Gastrocnemius medialis (tissue), 4 donors: ENCODE measurements at places on chromosomes 3 and 15.
A peak's percentile ranks its signal among the peaks of the same experiment; 100 is the strongest.

DNA sequence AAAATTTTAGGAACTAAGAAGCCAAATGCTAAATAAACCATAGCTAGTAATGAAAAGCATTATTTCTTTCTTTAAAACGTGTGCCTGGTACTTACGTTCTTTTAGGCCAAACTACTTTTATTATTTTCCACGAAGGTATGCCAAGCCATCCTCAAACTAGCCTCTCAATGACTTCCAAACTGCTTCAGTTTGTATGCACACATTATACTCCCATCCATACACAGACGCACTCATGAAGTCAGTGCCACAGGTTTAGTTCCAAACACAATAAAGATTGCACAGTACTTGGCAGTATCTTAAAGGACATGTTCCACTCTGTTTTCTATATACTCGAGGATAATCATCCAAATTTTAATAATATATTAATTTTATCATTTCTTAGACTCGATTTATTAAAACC, 609.2 kb upstream of the ZNF385D start:
- no peak for DNase-seq

DNA sequence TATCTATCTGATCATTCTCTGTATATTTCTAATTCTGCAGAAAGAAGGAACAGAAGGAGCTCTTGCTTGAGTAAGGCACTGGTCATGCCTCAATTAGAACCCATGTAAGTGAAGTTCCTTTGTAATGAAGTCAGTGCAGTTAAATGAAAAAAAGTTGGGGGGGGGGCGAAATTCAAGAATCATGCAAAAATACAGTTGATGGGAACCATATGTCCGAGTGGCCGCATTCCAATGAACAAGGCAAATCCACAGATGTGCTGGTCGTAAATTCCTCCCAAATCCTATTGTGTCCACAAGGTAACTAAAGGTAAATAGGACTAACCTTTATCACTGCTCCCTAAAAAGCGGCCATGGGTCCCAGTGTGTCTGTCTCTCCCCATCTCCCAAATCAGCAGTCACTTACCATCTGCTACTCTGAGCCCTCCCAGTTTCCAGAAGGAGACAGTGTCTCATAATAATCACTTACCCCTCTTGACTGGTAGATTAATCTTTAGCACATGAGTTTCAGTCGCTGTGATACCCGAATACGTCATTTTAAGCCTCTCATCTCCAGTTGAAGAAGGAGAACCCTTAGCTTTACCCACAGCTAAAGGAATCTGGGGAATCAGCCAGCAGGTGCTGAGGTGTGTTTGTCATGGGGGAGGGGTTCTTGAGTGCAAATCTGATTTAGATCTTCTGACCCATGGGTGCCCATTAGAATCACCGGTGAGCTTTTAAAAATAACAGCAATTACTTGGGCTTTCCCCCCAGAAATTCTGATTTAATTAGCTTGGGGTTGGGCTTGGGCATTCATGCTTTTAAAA, 56.3 kb upstream of the EPHB3 start:
- no peak for DNase-seq

GRCh38 chr15:99425657-99426301, 140.0 kb upstream of the MEF2A start:
- no peak for DNase-seq

GRCh38 chr3:49717211-49717958, 2.1 kb downstream of the AMIGO3 start:
- peak; percentile 13 for DNase-seq

- DNase-seq = peak; percentile 72
Measured at GRCh38 chr3:130849091-130849552, 44.8 kb upstream of the ATP2C1 start.

GRCh38 chr3:46089237-46090011, 62.1 kb upstream of the XCR1 start:
- peak; percentile 41 for DNase-seq

GRCh38 chr3:190385731-190386688, 2.0 kb upstream of the CLDN16 start:
- no peak for DNase-seq

- no peak for DNase-seq
Measured at GRCh38 chr3:30510596-30510995, 95.8 kb upstream of the TGFBR2 start.

DNA sequence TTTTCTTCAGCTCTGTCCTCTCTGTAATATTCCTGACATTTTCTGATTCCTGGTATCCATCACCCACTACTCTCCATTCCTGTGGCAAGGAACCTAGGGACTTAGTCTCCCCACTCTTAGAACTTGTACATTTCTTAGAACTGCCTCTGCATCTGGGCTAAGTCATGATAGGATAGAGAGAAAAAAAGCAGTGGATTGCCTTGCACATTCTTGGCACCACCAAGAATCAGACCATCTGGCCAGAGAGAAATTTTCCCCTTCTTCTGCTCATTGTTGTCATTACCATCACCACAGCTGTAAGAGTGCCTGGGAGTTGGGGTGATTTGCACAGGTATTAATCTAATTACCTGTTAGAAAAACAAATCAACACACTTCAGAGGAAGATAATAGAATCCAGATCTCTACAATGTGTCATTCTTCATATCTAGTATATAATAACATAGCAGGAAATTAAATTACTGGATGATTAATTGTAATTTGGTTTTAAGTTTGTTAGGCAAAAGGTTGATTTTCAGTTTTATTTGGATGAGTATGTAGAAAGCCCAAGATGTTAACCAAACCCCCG, 264.8 kb upstream of the ZPLD1 start:
- DNase-seq = no peak

- DNase-seq = no peak
Measured at GRCh38 chr3:87900061-87900460, 158.7 kb downstream of the CGGBP1 start.

- peak; percentile 15 for DNase-seq
Measured at GRCh38 chr3:134372396-134373270, 1.6 kb downstream of the AMOTL2 start.

DNA sequence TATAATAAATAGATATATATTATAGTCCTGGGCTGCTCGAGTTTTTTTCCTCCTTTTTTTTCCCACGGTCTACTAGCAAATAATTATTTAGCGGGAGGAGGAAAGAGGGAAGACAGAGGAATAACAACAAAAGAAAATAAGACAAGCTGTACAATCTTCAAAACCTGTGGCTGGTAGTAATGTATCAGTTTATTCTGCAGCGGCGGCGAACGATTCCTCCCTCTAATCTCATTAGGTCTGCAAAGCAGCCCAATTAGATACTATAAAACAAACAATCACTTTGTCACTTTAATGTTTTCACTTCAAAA, 390 bp upstream of the TLE3 start:
- no peak for DNase-seq

- no peak for DNase-seq
Measured at GRCh38 chr3:42052484-42053351, 38.4 kb upstream of the TRAK1 start.

- no peak for DNase-seq
Measured at GRCh38 chr15:60551147-60551780, 72.3 kb upstream of the ICE2 start.

DNA sequence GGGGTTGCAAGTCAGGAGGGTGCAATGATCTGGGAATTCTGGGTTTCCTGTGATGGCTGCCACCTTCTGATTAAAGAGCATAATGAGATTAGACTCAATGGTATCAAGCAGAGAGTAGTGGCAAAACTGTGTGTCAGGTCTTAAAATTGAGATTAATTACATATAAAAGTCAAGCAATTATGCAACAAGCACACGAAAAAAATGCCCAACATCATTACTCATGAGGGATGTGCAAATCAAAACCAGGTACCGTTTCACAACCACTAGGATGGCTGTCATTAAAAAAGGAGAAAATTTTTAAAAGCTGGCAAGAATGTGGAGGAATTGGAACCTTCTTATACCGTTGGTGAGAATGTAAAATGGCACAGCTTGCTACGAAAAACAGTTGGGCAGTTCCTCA, 205.0 kb downstream of the OSBPL10 start:
- DNase-seq = no peak

DNA sequence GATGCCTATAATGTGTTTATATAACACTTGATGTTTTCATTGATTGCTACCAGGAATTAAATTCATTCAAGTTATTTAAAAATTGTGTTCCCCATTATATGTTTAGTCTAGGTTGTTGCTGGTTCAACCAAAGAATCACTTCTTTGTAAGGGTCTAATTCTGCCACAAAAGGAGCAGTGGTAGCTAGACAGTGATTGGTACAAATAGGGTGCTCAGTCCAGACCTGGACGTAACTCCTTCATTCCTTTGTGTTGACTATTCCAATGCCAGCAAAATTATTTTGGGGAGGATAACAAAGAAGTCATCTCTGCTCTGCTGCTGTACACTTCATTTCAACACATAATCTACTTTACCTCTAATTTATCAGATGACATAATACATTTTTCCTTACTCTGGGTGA, 1.2 kb downstream of the CHMP2B start:
- no peak for DNase-seq

DNA sequence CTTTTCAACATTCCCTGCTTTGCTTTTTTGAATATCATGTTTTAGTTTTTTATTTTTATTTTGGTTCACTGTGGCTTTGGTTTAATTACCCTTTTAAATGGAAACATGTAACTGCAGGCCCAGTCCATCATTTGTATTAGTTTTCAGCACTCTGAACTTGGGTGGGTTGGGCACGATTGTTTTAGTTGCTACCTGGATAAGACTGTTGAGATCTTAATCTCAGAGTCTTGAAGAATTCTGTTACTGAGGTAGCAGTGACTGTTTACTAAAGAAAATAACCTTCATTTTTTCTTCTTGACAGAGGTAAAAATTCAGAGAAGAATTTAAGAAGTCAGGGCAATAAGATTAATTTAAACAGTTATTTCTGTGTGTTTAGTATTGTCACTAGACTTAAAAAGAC, 15.2 kb downstream of the PLCL2 start:
- DNase-seq = no peak

- DNase-seq = no peak
Measured at GRCh38 chr3:44003801-44004200, 237.9 kb upstream of the TOPAZ1 start.

DNA sequence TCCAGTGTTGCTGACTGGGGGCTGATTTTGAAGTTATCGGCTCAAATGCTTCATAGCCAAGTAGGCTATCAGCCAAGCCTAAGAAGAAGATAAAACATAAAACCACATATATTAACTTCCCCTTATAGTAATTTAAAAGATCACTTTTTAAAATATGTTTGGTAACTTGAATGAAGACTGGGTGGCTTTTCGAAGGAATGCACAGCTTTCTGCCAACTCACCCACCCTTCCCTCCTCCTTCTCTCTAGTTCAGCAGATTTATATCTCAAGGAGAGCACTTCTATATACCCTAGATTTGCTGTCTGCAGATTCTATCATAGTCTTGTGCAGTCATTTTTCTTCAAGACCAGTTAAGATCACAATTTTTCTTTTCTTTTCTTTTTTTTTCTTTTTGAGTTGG, 189.4 kb upstream of the CHRM5 start:
- DNase-seq = no peak
